ENCODE measurements at places on chromosomes 1 and 21. TPM values are rescaled to one million over a fixed set of nuclear protein-coding genes. Genes with fewer than 3 reads are reported as not detected.

DNA sequence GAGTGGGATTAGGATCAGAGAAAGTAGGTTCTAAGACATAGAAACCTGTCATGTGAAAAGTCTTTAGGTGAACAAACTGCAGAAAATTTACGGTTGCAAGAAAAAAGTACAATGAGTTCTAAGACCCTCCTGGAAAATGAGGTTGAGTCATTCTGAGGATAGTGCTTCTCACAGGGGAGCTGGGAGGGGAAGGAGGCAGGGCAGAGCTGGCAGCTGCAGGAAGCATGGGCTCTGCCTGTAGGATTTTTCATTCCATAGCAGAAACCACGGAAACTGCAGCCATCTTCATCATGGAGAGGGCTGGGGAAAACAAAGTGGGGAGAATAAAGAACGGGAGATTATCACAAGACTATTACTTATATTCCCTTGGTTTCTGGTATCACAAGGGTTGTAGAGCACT, 25.8 kb upstream of the THEM4 start:
- no peak for DNase-seq

GRCh38 chr1:8281843-8282509, 35.9 kb upstream of the SLC45A1 start:
- DNase-seq = no peak

The TMEM81 gene
- total RNA-seq = 2.3 TPM

The TRABD2B gene
- 0.35 TPM for total RNA-seq

- DNase-seq = no peak
Measured at GRCh38 chr1:54247863-54248515, 48.0 kb downstream of the MRPL37 start.

DNA sequence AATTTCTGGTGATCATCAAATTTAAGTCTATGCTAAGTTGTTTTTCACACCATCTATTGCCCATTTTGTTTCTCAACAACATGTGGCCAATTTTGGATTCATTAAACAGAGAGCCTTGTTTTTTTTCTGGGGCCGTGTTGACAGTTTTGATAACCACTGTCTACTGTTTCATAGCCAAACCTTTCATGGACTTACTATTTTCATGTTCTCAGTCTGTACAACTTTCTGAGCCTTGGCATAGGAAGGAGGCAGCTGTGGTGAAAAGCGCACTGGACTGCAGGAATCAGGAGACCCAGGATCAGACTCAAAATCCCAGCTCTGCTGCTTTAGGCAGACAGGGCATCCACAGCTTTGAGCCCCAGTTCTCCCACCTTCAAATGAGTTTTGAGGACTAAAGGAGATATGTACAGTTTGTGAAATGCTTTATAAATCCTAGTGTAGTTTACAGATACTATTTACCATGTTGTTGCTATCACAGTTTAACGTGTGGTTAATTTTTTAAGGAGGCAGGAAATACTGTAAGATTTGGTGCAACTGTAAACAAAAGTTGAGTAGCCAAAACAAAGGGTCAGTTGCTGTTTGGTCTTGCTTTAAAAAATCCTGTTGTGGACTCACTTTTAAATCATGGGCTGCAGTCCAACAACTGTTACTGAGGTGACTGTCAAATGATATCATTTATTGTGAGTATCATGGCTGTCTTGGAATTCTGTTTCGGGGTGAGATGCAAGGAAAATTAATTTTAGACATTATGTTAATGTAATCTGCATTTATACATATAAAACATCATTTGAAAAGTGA, 2.9 kb downstream of the MACO1 start:
- no peak for DNase-seq

- no peak for DNase-seq
Measured at GRCh38 chr1:173549813-173550212, 53.1 kb downstream of the SLC9C2 start.

The LEPROT gene
- 42.2 TPM for total RNA-seq

The NMNAT2 gene
- total RNA-seq = not detected

DNA sequence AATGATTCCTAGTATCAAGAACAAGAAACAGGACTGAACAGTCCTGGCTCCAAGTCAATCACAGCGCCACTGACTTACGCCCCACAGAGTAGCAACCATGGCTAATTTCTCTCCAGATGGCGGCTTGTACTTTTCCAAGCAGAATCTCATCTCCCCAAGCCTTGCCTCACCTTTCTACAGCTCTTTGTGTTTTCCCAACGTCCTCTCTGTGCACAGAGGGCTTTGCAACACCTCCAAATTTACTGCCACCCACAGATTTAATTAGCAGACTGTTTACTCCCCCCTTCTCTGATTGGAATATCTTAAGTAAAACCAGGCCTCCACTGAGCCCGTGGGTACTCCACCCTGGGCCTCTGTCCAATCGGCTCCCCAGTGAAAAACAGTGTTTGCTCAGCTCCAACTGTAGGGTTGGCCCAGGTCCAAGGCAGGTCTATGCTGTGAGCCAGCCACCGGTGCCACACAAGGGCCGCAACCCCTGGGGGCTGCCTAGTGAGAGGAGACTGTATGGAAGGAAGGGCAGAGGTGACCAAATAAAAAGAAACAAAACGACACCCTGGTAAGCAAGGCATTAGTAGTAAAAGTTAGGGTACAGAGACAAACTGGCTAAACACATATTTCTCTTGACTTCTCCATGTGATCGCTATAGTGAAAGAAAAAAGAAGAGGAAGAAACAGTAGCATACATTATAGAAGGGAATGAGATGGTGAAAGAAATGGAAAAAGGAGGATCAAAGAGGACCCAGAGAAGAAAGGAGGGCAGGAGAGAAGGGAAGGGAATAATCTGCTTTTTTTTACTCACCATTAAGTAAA, 128.4 kb upstream of the SOD1 start:
- DNase-seq = no peak

DNA sequence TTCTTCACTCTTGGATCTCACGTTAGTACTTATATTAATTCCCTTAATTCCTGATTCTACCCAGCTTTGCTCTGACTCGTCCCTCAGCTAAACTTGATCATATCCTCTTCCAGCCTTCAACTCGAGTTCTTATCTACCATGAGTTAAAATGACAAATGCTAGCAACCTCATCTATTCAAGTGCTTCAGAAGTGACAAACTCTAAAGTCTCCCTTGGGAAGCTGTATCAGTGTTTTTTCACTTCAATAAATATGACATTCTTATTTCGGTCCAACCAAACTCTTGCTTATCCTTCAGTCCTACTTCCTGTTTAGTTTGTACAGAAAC, 75.3 kb downstream of the FOXJ3 start:
- no peak for DNase-seq

GRCh38 chr1:220925707-220926106, 46.5 kb downstream of the HLX start:
- no peak for DNase-seq

The SPRR5 gene
- not detected for total RNA-seq

- peak; percentile 52 for DNase-seq
Measured at GRCh38 chr1:180230791-180231505, 884 bp downstream of the LHX4 start.

DNA sequence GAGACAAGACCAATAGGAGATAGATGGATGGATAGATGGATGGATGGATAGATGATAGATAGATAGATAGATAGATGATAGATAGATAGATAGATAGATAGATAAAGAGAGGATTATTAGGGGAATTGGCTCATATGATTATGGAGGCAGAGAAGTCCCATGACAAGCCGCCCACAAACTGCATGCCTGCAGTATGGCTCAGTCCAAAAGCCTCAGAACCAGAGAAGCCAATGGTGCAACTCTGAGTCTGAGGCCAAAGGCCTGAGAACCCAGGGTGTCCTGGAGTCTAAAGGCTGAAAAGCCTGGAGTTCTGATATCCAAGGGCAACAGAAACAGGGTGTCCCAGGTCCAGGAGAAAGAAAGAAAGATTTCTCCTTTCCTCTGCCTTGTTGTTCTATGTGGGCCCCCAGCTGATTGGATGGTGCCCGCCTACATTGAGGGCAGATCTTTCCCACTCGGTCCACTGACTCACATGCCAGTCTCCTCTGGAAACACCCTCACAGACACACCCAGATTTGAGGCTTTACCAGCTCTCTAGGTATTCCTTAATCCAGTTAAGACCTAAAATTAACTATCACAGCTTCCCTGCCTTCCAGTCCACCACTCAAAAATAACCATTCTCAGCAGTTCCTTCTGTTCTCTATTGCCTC, 39.6 kb upstream of the IRF2BP2 start:
- no peak for DNase-seq

DNA sequence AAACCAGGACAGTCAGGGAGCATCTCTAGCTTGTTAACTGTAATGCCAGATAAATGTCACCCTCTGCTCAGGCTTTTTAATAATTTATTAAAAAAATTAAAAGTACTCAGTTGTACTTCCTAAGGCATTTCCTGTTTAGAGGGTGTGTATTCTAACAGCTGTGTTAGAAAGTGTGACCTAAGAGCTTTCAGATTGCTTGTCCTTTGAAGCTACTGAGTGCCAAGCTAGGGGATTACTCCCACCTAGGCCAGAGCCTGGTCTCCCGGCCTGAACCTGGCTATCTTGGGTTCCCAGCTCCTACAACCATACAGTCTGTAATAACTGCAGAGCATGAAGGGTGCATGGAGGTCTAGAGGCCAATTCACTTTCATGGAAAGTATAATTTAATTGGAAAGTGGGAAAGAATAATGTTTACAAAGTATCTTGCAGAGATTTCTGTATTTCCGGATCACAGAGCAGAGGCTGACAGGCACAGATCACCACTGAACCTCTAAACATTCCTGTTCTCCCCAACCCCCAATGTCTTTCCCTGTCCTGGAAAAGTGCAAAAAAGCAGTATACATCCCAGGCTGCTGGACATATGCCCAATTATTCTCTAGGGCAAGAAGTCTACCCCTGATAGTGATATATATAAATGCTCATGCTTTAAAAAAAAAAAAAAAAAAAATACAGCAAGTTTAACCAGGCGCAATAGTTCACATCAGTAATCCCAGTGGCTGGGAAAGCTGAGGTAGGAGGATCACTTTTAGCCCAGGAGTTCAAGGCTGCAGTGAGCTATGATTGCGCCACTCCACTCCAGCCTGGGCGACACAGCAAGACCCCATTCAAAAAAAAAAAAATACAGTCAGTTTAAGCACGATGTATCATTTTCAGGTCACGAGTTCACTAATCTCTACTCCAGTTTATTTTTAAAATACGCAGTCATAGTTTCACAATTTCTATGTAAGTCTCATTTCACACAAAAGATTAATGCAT, 36.7 kb upstream of the RAP1A start:
- DNase-seq = no peak

DNA sequence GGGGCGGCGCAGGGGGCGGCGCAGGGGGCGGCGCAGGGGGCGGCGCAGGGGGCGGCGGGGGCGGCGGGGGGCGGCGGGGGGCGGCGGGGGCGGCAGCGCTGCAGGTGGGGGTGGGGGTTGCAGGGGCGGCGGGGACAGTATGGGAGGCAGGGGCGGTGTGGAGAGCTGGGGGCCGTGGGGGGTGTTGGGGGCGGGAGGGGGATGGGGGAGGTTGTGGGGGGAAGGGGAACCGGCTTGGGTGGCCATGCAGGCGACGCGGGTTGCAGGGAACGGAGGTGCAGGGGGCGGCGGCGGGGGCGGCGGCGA, 13.0 kb upstream of the SLC19A1 start:
- DNase-seq = no peak

The USP16 gene
- 38.4 TPM for total RNA-seq

DNA sequence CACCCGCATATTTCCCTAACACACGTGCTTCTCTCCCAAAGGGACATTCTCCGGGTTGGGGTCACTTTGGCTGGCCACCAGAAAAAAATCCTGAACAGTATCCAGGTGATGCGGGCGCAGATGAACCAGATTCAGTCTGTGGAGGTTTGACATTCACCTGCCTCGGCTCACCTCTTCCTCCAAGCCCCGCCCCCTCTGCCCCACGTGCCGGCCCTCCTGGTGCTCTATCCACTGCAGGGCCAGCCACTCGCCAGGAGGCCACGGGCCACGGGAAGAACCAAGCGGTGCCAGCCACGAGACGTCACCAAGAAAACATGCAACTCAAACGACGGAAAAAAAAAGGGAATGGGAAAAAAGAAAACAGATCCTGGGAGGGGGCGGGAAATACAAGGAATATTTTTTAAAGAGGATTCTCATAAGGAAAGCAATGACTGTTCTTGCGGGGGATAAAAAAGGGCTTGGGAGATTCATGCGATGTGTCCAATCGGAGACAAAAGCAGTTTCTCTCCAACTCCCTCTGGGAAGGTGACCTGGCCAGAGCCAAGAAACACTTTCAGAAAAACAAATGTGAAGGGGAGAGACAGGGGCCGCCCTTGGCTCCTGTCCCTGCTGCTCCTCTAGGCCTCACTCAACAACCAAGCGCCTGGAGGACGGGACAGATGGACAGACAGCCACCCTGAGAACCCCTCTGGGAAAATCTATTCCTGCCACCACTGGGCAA, 59.1 kb downstream of the LACTBL1 start:
- no peak for DNase-seq

Measured in Peyer's patch (tissue), 4 donors.